ENCODE measurements at places on chromosomes 4 and X.

DNA sequence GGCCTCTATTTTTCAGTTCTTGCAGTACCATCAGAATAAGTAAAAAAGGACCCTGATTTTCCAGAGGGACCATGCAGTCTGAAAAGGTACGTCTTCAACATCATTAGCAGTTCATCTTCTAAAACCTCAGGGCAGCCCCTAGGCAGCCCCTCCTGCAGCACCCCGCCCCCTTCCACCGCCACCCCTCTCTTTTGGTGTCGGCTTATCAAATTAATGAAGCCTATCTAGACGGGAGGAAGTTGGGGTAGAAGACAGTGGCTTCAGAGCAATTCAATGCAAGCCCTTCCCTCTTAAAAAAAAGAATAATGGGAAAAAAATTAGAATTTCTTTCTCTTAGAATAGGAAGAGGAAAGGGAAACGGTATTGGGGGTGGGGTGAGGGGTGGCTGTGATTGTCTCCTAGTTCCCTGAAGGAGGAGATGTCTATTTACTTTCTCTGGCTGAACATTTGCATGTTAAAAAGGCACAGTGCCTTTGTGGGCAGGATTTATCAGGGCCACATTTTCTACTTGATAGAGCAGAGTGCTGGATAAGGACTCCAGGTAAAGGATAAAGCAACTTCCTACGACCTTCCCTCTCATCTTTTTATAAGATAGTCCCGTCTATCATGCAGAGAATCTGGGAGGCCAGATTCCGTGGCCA, 159.4 kb downstream of the MGST2 start:
- DNase-seq: no peak

DNA sequence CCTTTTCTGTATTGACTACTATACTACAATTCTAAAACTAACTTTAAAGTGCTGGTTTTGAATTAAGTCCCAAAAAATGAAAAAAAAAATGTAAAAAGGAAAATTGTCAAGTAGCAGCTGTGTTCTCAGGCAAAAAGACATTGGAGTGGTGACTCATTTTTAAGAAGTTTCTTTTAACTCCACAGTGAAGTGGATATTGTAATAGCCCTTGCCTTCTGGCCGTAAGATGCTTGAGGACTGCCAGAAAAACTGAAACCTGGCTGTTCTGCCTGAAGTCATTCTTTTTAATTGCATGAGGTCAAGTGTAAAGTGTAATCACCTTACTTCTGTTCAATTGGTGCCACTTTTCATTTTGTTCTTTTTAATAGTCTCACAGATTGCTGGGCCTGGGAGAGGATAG, 28.9 kb downstream of the SPANXD start:
- DNase-seq: no peak

GRCh38 chr4:128600410-128600809, 209.1 kb upstream of the JADE1 start:
- DNase-seq: no peak

GRCh38 chr4:97500423-97500822, 642.9 kb downstream of the STPG2 start:
- DNase-seq: no peak

- no peak for DNase-seq
Observed at GRCh38 chrX:109732017-109732801, 848 bp downstream of the ACSL4 start.

DNA sequence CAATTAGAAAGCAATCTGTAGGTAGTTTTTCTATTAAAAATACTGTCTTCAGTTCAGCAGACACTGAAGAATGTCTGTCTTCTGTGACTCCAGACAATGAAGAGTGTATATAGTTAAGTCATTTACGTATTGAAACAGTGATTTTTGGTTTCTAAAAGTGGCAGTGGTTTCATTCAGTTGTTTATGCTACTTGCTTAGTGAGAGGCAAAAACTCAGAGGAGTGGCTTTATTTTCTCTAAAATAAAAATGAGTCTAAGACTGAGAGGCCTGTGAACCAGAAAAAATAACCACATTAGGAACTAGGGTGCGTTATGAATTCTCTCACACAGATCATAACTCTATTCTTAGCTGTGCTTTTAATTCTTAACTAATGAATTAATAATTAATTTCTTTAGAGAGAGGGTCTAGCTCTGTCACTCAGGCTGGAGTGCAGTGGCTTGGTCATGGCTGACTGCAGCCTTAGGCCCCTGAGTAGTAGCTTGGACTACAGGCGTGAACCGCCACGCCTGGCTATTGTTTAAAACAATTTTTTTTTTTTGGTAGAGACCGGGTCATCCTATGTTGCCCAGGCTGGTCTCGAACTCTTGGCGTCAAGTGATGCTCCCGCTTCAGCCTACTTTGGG, 31.4 kb downstream of the FREM3 start:
- no peak for DNase-seq

DNA sequence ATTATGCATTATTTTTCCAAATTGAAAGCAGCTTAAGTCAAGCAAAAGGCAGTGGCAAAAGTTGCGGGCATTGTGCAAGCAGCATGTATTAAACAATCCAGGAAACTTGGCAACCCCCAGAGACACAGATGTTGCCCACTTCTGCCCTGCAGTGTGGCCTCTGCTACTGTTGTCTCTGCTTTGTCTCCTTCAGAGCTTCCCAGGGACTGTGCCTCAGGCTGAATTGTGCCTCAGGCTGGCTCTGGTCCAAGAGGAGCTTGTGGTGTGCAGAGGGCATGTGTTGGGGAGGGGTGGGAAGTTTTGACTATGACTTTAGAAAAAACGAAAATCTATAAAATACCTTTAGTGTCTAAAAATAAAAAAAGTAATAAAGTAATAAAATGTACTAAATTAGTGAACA, 201.4 kb downstream of the CCSER1 start:
- no peak for DNase-seq

DNA sequence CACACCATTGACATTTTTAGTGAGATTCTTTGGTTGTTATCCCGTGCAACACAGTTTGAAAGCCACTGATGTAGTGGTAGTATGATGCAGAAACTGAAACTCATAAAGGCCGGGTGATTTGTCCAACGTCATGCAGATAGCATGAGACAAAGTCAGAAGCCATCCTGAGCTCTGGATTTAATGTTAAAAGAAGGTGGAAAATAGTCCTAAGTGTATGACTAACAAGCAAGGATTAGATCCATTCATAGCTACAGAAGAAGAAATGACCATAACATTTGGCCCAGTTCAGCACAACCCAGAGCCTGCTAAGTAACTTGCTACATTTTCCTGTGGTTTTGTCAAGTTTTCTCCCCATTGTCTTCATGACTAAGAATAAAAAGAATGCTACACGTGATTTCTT, 142.4 kb downstream of the AMELX start:
- no peak for DNase-seq

- no peak for DNase-seq
Observed at GRCh38 chr4:38230121-38230801, 270.1 kb downstream of the PTTG2 start.

DNA sequence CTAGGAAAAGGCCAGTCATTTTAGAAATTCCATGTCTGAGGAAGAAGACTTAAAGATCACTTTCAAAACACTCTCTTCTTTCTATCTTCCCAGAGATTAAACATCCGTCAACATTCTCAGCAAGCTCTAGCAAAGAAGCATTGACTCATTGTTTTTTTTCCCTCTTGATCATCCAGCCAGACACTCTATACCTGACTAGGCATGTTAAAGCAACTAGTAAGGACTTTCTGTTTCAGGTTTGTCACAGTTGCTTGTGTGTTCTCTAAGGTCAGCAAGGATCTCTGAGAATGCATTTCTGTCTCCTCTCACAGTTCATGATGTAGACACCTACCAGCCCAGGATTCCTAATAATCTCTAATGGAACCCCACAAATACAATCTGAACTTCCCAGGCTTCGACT, 112.2 kb downstream of the IL13RA2 start:
- no peak for DNase-seq

- DNase-seq: no peak
Observed at GRCh38 chr4:61984260-61984909, 784.3 kb downstream of the ADGRL3 start.

- DNase-seq: no peak
Observed at GRCh38 chr4:74375824-74376426, 11.0 kb downstream of the EREG start.

- DNase-seq: no peak
Observed at GRCh38 chrX:16429406-16429805, 220.6 kb upstream of the S100G start.

- no peak for DNase-seq
Observed at GRCh38 chr4:88747351-88747750, 49.7 kb upstream of the NAP1L5 start.

- DNase-seq: no peak
Observed at GRCh38 chr4:67393699-67394281, 151.5 kb downstream of the CENPC start.

DNA sequence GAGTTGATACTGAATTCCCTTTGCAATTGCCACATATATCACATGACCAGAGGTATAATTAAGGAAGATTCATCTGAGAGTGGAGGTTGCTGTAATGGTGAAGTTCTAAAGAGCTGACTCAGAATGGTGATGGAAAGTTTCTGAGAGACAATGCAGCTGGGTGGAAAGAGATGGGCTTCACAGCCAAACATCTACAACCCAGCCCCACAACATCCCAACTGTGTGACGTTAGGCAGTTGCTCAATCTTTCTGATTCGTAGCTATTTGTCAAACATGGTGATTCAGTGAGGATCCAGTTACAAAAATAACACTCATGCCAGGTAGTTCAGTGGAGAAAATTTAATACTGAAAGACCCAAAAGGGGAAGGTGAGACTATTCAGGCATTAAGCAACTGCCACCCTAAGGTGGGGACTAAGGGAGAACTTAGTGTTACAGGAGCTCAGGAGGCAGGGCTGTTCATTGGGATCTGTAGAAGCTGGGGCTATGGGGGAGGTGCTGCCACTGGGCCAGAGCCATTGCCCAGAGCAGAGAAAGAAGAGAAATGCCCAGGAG, 6.9 kb upstream of the AFF1 start:
- no peak for DNase-seq

- no peak for DNase-seq
Observed at GRCh38 chr4:147864607-147865006, 132.7 kb downstream of the ARHGAP10 start.

- no peak for DNase-seq
Observed at GRCh38 chr4:159150396-159150795, 47.5 kb downstream of the RAPGEF2 start.

GRCh38 chrX:3815896-3816664, 102.6 kb upstream of the PRKX start:
- DNase-seq: no peak

DNA sequence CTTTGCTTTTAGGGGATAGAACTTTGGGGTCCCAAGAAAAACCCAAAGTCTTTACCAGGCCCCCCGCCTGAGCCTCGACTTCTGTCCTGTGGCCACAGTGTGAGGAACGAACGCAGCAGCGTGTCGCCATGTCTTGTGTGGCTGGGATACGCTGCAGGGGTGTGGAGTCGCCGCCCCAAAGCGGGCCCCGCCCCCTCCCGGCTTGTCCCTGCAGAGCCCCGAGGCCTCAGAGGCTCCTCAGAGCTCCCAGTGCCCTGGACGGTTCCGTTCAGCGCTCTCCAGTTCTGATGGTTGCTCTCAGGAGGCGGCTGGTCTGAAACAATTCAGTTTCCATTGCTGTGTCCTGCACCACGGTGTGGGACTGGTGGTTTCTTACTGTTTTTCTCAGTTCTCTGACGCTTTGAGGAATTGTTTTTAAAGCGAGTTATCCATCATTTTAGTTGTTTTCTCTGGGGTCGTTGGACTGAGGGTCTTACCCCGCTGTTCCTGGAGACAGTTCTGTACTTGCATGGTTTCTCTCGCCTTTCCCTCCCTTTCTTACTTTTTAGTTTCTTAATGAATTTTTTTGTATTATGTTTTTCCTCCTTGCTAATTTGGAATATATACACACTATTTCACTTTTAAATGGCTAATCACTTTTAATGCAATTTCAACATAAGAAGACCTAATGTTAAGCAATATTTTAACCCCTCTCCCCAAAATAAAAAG, 1.6 kb upstream of the IDUA start:
- no peak for DNase-seq
